ENCODE measurements at places on chromosomes 7 and 10.

DNA sequence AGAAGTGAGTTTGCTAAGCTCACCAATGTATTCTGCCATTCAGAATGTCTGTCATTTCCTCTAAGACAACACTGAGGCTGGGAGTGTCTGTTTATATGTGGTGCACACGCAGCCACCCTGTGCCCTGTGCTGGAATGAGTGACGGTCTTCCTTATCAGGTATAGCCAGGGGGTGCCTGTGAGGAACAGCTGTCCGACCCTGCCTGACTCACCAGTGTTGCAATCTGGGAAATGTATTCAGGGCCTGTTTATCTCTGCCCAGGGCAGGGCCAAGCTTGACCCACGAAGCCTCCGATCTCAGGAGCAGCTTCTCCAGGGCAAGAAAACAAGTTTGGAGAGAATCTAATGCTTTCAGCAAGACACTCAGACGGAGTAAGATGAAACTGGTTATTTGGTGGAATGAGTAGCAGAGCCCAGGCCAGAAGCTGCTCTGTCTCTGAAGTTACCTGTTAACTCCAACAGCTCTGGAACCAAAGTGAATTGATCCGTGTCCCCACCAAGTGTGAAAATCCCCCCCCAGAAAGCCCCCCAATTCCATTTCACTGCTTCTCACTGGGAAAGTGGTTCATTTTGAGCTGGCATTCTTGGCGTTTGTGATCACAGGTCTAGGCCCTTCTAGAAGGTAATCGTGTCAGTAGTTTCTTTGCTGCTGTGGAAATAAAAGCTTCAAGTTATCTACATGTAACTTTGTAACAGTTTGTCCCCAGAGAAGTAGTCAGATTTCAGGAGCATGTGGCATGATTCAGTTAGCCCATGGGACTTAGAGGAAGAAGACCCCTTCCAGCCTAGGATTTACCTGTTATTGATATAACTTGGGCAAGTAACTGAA lies 6.1 kb upstream of the UBE2H start:
- DNase-seq, result no peak

DNA sequence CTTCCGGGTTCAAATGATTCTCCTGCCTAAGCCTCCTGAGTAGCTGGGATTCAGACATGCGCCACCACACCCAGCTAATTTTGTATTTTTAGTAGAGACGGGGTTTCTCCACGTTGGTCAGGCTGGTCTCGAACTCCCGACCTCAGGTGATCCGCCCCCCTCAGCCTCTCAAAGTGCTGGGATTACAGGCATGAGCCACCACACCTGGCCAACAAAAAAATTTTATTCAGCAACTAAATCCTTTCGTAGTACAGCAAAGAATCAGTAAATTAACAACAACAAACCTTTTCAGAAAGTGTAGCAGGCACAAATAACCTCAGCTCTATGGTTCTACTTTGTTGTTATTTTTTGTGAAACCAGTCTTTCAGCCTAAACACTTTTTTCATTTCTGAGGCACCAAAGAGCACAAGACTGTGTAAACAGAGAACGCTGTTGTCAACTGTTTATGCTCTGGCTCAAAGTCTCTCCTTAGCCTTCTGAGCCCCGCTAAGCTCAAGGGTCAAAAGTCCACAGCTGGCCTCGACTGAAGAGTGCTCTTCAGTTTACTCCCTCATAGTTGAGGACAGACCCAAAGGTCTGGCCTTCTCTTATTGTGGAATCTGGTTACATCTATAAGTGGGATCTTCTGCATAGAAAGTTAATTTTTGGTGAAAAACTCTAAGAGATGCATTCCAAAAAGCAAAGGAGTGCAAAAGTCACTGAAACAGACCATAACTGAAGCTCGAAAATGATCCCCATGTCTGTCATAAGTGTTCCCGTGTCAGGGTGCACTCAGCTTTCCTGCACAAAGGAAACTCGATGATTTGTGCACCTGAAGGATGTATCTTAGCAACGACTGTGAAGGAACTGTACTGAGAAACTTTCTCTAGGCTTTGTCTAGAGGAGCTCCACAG lies 24.6 kb upstream of the DDX50 start:
- DNase-seq, result no peak

DNA sequence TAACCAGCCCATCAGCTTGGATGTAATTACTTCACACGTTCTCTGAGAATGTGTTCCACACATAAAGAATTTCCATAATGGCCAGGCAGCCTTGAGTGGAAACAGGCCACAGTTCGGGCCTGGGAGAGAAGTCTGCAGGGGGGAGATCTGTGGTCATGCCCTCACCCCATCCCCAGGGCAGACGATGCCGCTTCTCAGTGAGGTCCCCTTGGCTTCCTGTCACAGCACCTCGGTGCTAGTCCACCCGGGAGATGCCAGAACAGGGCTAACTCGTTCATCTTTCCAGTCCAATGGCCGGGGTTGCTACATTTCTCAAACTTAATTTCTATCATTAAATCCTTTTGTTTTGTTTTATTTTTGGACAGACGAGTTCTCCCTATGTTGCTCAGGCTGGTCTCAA lies 624.1 kb downstream of the PTPRN2 start:
- no peak for DNase-seq

DNA sequence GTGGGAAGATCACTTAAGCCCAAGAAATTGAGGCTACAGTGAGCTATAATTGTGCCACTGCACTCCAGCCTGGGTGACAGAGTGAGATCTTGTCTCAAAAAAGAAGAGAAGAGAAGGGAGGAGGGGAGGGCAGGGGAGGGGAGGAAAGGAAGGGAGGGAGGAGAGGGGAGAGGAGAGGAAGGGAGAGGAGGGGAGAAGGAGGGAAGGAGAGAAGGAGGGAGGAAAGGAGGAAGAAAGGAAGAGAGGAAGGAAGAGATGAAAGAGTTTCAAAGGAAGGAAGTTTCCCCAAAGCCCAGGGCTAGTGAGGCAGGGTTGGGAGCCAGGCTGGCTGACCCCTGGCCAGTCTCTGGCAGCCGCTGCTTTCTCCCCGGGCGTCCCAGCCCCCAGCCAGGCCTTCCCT lies 32.6 kb downstream of the EPHB4 start:
- DNase-seq, result no peak

DNA sequence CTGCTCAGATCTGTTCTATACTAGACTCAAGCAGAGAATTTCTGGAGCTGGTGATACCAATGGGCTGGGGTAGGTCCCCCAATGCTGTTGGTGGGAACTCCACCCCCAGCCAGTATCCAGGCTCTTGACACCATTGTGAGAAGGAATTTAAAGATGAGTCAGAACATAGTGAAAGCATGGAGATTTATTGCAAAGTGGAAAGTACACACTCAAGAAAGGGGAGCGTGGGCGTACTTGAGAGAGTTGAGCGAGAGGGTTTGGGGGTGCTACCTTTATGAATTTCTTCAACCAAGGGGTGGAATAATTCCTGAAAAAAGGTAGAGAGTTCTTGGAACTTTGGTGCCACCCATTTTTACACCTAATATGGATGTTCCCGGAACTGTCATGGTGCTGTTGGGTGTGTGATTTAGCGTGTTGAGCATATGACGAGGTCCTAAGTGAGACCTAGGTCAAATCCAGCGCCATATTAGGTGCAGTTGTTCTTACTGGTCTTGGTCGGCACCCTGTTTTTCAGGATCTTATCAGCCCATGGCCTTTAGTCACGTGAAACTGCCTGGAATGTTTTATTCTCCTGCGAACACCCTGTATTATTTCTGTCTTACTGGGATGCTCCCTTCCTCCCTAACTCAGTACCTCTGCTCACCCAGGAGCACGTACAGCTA lies 122.0 kb upstream of the AHR start:
- DNase-seq, result no peak

GRCh38 chr7:23405240-23405618 lies 65.1 kb downstream of the IGF2BP3 start:
- DNase-seq, result no peak

GRCh38 chr10:5710859-5711258 lies 26.2 kb downstream of the TASOR2 start:
- DNase-seq, result no peak

All from CD4-positive, alpha-beta T cell treated with Interleukin-2 at 100 ng/mL for 4 hours (primary cell).